ENCODE measurements at places on chromosomes 7 and 10.

DNA sequence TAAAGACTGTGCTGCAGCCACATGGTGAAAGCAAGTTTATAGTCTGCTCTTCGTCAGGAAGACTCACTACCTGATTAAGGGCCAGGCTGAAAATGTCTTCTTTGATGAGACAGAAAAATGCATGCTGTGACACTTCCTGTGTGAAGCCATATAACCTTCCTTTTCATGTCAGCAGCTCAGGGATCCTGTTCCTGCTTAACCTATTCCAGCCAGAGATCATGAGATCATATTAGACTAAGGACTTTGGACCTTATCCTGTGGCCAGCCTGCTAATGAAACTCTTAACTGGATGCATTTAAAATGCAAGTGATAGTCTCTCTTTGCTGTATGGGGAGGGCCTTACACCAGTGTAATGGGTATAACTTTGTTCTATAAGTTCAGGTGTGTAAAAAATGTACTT lies 165.2 kb downstream of the PTEN start:
- DNase-seq, result no peak

GRCh38 chr7:140506788-140507464 lies 27.6 kb upstream of the MKRN1 start:
- peak; percentile 94 for DNase-seq

GRCh38 chr10:75502838-75503237 lies 71.4 kb downstream of the LRMDA start:
- DNase-seq, result no peak

- no peak for DNase-seq
Measured at GRCh38 chr7:28442540-28443420, 30.5 kb downstream of the CREB5 start.

- DNase-seq, result no peak
Measured at GRCh38 chr10:12790270-12790669, 211.2 kb downstream of the CCDC3 start.

DNA sequence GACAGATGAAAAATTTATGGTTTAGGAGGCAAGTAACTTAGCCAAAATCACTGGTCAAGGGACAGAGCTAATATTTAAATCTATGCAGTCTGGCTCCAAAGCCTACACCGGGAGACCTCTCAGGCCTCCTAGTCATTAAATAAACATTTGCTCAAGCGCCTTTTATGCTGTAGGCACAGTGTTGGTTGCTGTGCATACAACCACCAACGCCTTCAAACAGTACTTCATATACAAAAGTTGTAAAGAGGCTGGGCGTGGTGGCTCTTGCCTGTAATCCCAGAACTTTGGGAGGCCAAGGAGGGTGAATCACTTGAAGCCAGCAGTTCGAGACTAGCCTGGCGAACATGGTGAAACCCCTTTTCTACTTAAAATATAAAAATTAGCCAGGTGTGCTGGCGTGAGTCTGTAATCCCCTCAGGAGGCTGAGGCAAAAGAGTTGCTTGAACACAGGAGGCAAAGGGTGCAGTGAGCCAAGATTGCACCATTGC lies 159.8 kb downstream of the MAGI2 start:
- DNase-seq, result no peak

- DNase-seq, result no peak
Measured at GRCh38 chr10:124998624-124999291, 56.8 kb downstream of the ZRANB1 start.

GRCh38 chr7:4861227-4861626 lies 603 bp downstream of the PAPOLB start:
- no peak for DNase-seq

GRCh38 chr10:70440296-70441160 lies 953 bp downstream of the NODAL start:
- DNase-seq, result no peak

DNA sequence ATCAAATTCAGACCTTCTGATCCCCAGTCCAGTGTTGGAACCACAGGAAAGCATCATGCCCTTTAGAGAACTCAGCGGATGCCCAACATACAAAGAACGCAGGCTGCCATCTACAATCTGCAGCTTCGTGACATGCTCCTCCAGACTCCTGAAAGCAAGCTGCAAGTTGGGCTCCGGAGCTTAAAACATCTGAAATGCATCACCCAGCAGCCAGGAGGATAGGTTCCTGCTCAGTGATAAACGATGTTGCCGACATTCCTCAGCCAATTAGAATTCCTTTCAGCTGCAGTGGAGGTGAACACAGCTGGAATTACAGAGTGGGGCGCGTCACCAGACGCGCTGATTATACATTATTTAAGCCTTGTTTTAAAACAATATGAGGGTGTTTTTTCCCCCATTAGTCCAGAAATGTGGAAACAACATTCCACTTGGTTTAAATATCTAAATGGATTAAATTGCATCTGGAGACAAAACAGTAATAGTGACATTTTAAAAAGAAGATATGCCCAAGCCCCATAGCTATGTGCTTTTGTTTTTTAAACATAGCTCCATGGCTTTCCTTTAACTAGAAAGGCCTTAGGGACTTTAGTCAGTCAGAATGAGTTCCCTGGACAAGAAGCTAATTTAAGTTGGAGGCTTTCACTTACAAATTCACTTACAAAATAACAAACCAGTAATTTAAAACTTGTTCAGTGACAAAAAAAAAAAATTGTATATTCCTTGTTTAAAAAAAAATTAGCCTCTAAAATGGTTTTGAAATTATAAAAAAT lies 6.3 kb downstream of the SMURF1 start:
- no peak for DNase-seq

- no peak for DNase-seq
Measured at GRCh38 chr10:97578171-97578844, 5.7 kb downstream of the ANKRD2 start.

GRCh38 chr7:157056957-157057902 lies 46.8 kb upstream of the MNX1 start:
- DNase-seq, result no peak

DNA sequence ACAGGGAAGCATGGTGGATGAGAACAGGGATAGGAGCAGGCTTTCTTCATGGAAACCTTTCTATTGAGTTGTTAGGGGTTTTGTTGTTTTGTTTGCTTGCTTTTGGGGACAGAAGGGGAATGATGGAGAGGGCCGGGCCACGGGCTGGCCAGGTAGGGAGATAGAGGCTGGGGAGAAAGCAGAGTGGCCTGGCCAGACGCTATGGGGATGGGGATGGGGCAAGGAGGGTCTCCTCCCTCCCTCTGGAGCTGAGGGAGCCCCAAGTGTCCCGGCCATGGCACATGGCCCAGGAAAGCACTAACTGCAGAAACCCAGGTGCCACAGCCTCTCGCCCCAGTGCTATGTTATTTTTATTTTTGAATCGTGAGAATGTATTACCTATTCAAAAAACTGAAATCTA lies 10.0 kb downstream of the AOC1 start:
- DNase-seq, result no peak

- DNase-seq, result no peak
Measured at GRCh38 chr10:26524161-26524896, 86.2 kb downstream of the APBB1IP start.

GRCh38 chr10:97182288-97182990 lies 3.3 kb downstream of the SLIT1 start:
- no peak for DNase-seq

DNA sequence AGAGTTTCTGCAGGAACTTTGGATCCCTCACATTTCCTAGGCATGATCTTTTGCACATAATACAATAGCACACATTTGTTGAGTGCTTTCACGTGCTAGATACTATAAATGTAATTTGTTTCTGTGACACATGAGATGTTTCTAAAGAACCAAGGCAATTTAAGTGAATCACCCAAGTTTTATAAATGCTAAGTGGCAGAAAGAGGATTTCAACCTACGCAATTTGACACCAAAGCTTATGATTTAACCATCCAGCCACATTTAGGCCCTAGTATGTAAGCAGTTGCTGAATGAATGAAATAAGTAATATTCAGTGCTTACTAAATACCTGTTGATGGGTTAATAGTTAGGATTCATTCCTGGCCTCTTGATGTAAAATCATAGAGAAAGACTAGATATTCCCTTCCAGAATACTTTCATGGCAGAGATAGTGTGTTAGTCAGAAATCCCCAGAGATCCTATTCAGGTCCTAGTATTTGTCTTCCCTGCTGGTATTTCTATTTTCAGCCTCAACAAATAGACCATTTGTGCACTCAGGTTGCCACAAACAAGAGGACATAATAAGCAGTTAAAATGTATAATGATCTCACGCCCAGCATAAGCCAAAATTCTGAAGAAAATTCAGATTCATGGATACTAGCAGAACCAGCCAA lies 572.6 kb downstream of the IPMK start:
- peak; percentile 2 for DNase-seq

- no peak for DNase-seq
Measured at GRCh38 chr10:11646450-11646849, 35.0 kb upstream of the USP6NL start.

- no peak for DNase-seq
Measured at GRCh38 chr7:142375710-142376313, 118.0 kb upstream of the PRSS58 start.

- no peak for DNase-seq
Measured at GRCh38 chr10:71081229-71081560, 131.2 kb upstream of the UNC5B start.

GRCh38 chr7:2637505-2638223 lies 5.9 kb downstream of the TTYH3 start:
- no peak for DNase-seq

DNA sequence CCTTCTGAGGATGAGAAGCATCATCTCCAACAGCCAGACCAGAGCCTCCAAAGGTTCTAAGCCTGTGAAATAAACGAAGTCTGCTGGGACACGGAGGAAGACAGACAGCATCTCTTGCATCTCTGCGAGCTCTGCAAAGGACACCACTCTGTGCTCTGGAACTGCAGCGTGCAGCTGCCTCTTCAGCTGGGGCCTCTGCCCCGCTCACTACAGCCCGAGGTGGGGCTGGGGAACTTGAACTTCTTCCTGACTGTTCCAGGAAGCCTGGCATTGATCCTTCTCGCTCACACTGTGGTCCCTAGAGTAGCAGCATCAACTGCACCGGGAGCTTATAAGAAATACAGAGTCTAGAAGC lies 163.3 kb downstream of the USP6NL start:
- no peak for DNase-seq

- no peak for DNase-seq
Measured at GRCh38 chr7:38977685-38978084, at the start of gene POU6F2. Gene POU6F2, plus strand, starts transcription at chr7:38977909. Its CDS starts 45 bp downstream, at chr7:38977954.

- no peak for DNase-seq
Measured at GRCh38 chr10:6473901-6474370, 106.1 kb downstream of the PRKCQ start.

GRCh38 chr7:73715648-73716317 lies 3.7 kb downstream of the STX1A start:
- DNase-seq, result peak; percentile 59

DNA sequence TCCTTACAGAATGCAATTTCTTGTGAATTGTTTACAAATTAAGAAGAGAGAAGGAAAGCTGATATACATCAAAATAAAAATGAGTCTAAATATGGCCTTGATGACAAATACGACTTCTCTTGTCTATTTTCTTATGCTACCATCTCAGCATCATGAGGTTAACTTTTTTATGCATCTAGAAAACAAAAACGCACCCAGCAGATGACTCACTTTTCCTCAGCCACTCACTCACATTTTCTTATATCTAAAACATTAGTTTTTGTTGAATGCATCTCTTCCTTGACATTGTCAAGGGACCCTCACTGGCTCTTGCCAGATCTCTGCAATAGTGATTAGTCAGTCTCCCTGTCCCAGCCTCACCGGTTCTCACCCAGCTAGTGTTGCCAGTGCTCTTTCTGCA lies 256.4 kb upstream of the SLC26A5 start:
- DNase-seq, result no peak

- DNase-seq, result no peak
Measured at GRCh38 chr7:25706764-25707163, 445.2 kb upstream of the NFE2L3 start.

GRCh38 chr10:129774736-129775401 lies 189.2 kb downstream of the EBF3 start:
- DNase-seq, result no peak

DNA sequence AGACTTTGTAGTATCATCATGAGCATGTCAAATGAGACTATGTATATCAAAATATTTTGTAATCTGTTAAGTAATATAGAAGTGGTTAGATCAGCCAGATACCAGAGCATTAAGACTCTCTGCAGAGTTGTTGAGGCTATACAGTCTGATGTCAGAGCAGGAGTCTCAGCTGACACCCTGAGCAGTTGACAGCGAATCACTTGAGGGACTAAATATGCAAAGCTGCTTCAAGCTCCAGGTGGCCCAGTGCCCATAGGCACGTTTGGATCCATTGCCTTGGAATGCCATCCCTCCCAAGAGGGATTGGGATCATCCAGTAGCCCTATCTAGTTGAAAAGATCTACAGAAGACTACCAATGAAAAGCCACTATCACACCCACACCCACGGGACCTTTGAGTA lies 210.2 kb downstream of the TAX1BP1 start:
- no peak for DNase-seq

DNA sequence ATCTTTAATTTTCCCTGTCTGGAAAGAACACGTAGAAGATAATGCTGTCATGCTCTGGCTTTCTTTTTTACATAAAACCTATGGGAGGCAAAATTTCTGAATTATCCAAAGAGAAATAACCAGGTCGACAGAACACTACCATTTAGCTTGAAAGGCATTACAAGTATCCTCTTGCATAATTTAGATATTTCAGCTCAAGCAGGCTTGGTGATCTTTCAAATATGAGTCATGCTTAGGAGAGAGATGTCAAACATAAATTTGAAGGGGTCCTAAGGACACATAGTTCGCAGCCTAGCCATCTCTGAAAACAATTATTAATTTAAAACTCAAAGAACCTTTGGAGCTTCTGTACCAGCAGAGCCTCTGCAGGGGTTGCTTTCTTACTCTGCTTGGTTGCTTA lies 100.9 kb downstream of the FAS start:
- DNase-seq, result no peak

DNA sequence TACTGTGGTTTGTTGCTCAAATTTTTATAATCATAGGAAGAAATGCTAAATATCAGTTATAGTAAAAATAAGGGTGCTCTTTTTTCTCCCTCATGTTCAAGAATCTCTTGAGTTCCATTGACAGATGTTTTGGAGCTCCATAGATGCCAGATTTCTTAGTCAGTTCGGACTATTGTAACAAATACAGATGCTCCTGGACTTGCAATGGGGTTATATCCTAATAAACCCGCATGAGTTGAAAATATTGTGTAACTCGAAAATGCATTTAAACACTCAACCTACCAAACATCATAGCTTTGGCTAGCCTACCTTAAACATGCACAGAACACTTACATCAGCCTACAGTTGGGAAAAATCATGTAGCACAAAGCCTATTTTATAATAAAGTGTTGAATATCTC lies 100.7 kb upstream of the CSTF2T start:
- no peak for DNase-seq

DNA sequence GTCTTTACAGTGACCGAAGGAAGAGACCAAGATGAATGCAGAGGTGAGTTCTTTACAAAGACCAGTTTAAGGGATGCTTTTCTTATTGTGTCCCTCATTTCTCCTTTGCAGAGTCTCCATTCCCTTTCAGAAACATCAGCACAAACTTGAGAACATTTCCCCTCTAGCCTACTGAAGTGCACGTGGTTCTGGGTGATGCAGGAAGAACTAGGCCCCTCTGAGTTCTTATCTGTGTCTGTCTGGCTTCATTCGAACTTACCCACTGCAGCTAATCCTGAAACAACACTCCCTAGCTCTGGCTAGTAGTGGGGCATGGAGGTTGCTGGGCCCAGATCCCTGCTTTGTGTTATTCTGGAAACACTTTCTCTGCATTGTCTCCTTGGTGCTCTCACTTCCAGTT lies 12.6 kb downstream of the BLVRA start:
- DNase-seq, result no peak
